SK-MEL-5 (cell line): ENCODE measurements at places on chromosomes 13 and 19. TPM values are rescaled to one million over a fixed set of nuclear protein-coding genes. Genes with fewer than 3 reads are reported as not detected.

The NEK5 gene
- total RNA-seq: 0.05 and 0.08 TPM in 2 replicates

The KBTBD6 gene
- 12.7 and 14.3 TPM in 2 replicates for total RNA-seq

The SH2D3A gene
- total RNA-seq: 0.32 and 0.34 TPM in 2 replicates

The SHANK1 gene
- total RNA-seq: 0.27 and 0.48 TPM in 2 replicates

The SYDE1 gene
- 9.2 and 11.4 TPM in 2 replicates for total RNA-seq

The POU4F1 gene
- total RNA-seq: 0.85 and 1.0 TPM in 2 replicates

The ZSCAN5A gene
- 5.4 TPM in 2 replicates for total RNA-seq

The CCDC97 gene
- total RNA-seq: 6.9 and 9.8 TPM in 2 replicates

The FAM216B gene
- total RNA-seq: 0.03 TPM in 1 of 2 replicates, not detected in the other

The SELENOV gene
- total RNA-seq: not detected in 2 replicates

The COL5A3 gene
- total RNA-seq: 1.5 and 2.1 TPM in 2 replicates

The LIM2 gene
- not detected in 2 replicates for total RNA-seq

The ZNF829 gene
- total RNA-seq: 1.8 and 2.0 TPM in 2 replicates

The ZNF91 gene
- 13.2 TPM in 2 replicates for total RNA-seq
